Sigmoid colon (tissue), 7 donors: ENCODE measurements at places on chromosomes 16 and 17.

DNA sequence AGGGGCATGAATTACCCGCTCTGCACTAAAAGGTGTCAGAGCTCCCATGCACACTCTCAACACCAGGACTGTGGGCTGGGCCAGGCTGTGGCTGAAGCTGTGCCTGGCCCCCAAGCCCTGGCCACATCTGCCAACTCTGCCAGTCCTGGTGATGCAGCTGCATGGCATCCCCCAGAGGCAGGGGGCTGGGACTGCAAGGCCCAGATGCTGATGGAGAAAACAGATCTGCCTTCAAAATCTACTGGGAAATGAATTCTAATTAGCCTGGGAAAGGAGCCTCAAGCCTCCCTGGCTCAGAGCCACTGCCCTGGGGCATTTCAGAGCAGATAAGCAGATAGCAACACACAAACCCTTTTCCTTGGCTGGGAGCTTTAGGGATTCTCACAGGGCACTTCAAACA, 3.4 kb downstream of the CHST6 start:
- peaks cover 32% of the 10 kb centered on the region for H3K27me3 ChIP-seq
- H3K27ac ChIP-seq = no peak overlapping the region
- no peak overlapping the region for H3K4me3 ChIP-seq

- no peak for DNase-seq
- no peak overlapping the region for H3K27ac ChIP-seq
- peaks cover 5% of the 10 kb centered on the region for H3K36me3 ChIP-seq
- H3K27me3 ChIP-seq = no peaks in the 10 kb centered on the region
- H3K4me1 ChIP-seq = peaks cover 10% of the 10 kb centered on the region
Observed at GRCh38 chr16:88815901-88816589, 4.3 kb upstream of the APRT start.

DNA sequence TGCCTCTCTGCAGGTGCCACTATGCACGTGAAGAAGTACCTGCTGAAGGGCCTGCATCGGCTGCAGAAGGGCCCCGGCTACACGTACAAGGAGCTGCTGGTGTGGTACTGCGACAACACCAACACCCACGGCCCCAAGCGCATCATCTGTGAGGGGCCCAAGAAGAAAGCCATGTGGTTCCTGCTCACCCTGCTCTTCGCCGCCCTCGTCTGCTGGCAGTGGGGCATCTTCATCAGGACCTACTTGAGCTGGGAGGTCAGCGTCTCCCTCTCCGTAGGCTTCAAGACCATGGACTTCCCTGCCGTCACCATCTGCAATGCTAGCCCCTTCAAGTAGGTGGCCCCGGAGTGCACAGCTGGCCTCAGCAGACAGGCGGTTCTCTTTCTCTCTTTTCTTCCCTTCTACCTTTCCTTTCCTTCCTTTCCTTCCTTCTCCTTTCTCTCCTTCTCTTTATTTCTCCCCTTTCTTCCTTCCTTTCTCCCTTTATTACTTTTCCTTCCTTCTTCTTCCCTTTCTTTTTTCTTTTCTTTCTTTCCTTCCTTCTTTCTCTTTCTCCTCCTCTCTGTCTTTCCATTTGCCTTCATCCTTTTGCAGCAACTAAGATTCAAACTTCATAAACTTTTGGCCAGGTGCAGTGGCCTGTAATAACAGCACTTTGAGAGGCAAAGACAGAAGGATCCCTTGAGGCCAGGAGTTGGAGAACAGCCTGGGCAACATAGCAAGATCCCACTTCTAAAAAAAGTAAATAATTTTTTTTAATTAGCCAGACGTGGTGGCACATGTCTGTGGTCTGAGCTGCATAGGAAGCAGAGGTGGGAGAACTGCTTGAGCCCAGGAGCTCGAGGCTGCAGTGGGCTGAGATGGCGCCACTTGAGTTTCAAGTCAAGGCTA, 46.7 kb downstream of the SCNN1B start:
- H3K4me3 ChIP-seq = no peak overlapping the region
- no peaks in the 10 kb centered on the region for H3K36me3 ChIP-seq
- H3K27ac ChIP-seq = no peak overlapping the region

GRCh38 chr17:81165246-81166032, at the start of gene PVALEF:
Gene PVALEF, plus strand, starts transcription at chr17:81165507. Its CDS starts 15,720 bp downstream, at chr17:81181227.
- peak within 1 kb of the TSS; percentile 21 for H3K4me3 ChIP-seq
- peak; percentile 62 for DNase-seq
- no peak within 1 kb of the TSS for H3K27ac ChIP-seq
- peaks cover 7% of the 10 kb centered on the region for H3K4me1 ChIP-seq

GRCh38 chr17:81870131-81870980, 781 bp downstream of the ARHGDIA start:
- H3K4me1 ChIP-seq = peaks cover 63% of the 10 kb centered on the region
- H3K27ac ChIP-seq = peak overlapping the region; percentile 99
- peak overlapping the region; percentile 89 for H3K4me3 ChIP-seq
- H3K36me3 ChIP-seq = peaks cover 23% of the 10 kb centered on the region
- peak; percentile 76 for DNase-seq

GRCh38 chr16:73231944-73232554, 184.1 kb upstream of the ZFHX3 start:
- H3K27me3 ChIP-seq = no peaks in the 10 kb centered on the region
- no peak for DNase-seq
- no peaks in the 10 kb centered on the region for H3K36me3 ChIP-seq
- H3K4me1 ChIP-seq = no peaks in the 10 kb centered on the region
- H3K4me3 ChIP-seq = peak overlapping the region; percentile 28
- H3K27ac ChIP-seq = no peak overlapping the region

- no peaks in the 10 kb centered on the region for H3K4me1 ChIP-seq
- no peak overlapping the region for H3K27ac ChIP-seq
- no peak overlapping the region for H3K4me3 ChIP-seq
- H3K36me3 ChIP-seq = no peaks in the 10 kb centered on the region
- peaks cover 3% of the 10 kb centered on the region for H3K27me3 ChIP-seq
Observed at GRCh38 chr17:62134397-62134796, 69.3 kb upstream of the MED13 start.

DNA sequence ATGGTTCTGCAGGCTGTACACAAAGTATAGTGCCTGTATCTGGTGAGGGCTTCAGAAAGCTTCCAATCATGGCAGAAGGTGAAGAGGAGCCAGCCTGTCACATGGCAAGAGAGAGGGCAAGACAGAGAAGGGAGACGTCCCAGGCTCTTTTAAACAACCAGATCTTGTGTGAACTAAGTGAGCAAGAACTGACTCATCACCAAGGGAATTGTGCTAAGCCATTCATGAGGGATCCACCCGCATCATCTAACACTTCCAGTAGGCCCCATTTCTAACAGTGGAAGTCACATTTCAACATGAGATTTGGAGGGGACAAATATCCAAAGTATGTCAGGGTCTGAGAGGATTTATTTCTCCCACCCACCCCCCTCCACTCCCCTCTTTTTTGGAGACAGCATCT, 56.2 kb upstream of the ELAC2 start:
- H3K4me1 ChIP-seq = no peaks in the 10 kb centered on the region
- DNase-seq = no peak
- no peaks in the 10 kb centered on the region for H3K36me3 ChIP-seq
- no peaks in the 10 kb centered on the region for H3K27me3 ChIP-seq
- no peak overlapping the region for H3K27ac ChIP-seq
- no peak overlapping the region for H3K4me3 ChIP-seq

GRCh38 chr17:8398980-8399379, 1.4 kb upstream of the RNF222 start:
- no peak for DNase-seq
- H3K4me1 ChIP-seq = no peaks in the 10 kb centered on the region
- no peak overlapping the region for H3K27ac ChIP-seq

DNA sequence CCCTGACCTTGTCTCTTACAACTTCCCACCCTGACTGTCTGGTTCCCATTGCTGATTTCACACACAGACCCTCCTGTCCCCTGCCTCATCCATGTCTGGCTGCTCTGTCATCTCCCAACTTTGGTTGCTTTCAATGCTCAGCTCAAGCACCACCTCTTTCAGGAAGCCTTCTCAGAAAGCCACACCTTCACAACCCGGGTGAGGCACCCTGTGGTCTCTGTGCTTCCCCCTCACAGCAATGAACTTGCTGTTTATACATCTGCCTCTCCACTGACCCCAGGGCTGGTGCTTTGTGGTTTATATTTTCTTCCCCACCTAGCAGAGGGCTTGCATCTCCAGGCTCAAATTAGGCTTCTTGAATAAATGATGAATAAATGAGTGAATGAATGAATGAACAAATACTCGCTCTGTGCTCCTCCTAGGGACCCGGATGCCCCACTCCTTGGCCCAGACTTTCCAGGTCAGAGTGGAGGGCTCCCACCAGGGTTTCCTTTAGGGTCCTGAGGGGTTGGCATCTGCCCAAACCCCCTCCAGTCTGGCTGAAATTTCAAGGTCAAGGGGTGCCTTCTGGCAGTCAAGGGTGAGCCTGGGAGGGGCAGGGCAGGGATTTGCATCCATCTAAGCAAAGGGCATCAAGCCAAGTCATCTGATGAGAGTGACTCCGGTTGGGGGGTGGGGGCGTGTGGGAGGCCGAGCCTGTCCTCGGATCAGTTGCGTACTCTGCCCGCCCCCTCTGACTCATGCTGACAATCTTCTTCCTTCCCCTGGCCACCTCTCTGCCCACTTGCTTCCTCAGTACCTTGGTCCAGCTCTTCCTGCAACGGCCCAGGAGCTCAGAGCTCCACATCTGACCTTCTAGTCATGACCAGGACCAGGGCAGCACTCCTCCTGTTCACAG, at the start of gene ITGAX:
Gene ITGAX (plus strand): TSS at position 783 of the 898 bp plus-strand sequence. CDS start 79 bp downstream, at position 862.
- DNase-seq = no peak
- no peak within 1 kb of the TSS for H3K4me3 ChIP-seq
- no peaks in the 10 kb centered on the region for H3K4me1 ChIP-seq

DNA sequence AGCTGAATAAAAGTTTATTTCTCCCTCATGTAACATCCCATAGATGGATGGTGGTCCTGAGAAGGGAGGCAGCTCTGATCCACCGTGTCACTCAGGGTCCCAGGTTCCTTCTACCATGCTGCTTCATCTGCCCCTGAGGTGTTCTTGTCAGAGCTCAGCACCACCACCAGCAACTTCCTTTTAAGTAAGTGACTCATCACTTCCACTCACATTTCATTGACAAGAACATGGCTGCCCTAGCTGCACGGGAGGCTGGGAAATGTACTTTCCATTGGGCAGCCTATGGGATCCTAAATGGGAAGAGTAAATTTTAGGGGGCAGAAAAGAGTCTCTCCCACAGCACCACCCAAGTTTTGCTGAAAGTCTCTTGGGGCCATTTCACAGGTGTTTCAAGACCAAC, 134.7 kb downstream of the USP31 start:
- H3K4me1 ChIP-seq = no peaks in the 10 kb centered on the region
- H3K36me3 ChIP-seq = no peaks in the 10 kb centered on the region
- H3K27me3 ChIP-seq = peaks cover 9% of the 10 kb centered on the region
- H3K4me3 ChIP-seq = no peak overlapping the region
